NT2/D1 (cell line): ENCODE measurements at places on chromosomes 11 and 22.

DNA sequence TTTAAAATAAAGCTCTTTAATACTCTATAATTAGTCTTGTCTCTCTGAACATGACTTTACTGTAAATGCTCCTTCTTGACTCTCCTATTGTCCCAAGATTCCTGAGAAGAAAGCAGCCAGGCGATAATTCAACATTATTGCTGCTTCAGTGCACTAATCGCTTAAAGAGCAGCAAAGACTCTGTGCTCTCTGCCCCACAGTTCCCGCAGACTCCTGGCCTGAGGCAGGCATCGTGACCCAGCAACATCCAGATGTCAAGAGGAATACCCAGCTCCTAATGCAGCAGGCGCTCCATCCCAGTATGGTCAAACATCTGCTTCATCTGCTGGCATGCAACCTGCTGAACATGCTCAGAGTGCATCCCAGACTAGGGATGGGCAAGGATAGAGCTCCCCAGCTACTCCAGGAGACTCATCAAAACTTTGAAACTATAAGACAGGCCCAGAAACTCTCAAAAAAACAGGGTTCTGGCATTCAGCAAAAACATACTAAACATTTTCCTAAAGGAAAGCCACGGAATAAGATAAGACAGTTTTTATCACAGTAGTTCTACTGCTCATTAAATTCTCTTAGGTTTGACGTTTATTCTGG is 270.0 kb downstream of the SOX6 start:
- DNase-seq, result no peak

GRCh38 chr11:59760771-59761170 is 5.6 kb downstream of the STX3 start:
- DNase-seq, result no peak

- no peak for DNase-seq
Measured at GRCh38 chr11:73715541-73715940, 45.3 kb downstream of the RAB6A start.

GRCh38 chr11:128310005-128310404 is 277.4 kb downstream of the ETS1 start:
- no peak for DNase-seq

DNA sequence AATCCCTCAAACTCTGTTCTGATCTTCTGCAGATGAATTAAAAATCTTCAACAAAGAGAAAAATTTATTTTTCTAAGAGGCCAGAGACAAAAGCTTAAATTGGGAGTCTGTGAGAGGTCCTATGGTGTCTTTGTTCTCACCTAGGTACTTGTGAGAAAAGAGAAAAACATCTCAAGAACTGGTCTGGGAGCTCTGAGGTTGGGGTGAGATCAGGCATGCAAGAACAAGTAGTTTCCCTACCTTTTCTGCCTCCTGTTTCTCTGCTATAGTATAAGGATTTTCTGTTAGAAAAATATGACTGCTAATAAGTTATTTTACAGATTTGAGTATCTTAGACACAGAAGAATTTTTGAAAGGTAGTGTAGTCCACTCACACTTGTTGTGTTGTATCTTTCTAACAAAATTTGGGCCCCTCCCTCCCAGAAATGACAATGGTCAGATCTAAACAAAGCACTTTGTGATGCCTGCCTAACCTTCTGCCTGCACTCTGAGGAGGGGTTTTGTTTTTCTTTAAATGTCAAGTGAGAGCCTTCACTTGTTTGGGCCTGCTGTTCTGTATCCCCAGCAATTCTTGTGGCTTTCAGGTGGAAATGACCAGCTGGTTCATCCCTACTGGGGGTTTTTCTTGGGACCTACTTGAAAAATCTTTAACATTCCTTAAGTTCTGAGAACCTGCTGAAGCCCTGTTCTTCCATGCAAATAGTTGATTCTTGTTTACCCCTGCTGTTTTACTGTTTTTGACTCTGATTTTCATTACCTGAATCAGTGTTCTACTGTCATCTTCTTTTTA is 13.6 kb upstream of the OR51S1 start:
- peak; percentile 81 for DNase-seq

- no peak for DNase-seq
Measured at GRCh38 chr11:130192845-130193267, 33.3 kb downstream of the ST14 start.

GRCh38 chr11:94171693-94172440 is 43.2 kb downstream of the PANX1 start:
- DNase-seq, result peak; percentile 30

DNA sequence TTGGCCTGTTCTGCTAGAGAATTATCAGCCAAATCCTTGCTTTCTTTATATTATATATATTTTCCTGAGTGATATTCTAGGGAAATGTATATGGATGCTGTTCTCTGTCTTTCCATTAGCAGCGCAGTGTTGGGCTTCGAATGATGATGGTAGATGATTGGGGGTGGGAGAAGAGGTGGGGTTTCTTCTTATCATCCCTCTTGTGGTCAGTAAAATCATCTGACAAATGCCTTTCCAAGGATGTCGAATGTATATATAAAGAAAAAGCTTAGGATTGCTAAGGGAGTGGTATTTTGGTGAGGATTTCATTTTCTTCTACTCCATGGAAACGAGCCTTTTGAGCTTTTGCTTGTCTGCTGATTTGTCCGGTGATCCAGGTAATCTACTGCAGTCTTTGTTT is 48.9 kb downstream of the ARHGEF12 start:
- DNase-seq, result no peak

GRCh38 chr11:10650630-10651029 is 42.9 kb downstream of the IRAG1 start:
- peak; percentile 46 for DNase-seq

GRCh38 chr22:25380122-25380747 is 160.8 kb downstream of the CRYBB2 start:
- DNase-seq, result no peak

- no peak for DNase-seq
Measured at GRCh38 chr11:81219661-81220060, 1514.0 kb downstream of the FAM181B start.

DNA sequence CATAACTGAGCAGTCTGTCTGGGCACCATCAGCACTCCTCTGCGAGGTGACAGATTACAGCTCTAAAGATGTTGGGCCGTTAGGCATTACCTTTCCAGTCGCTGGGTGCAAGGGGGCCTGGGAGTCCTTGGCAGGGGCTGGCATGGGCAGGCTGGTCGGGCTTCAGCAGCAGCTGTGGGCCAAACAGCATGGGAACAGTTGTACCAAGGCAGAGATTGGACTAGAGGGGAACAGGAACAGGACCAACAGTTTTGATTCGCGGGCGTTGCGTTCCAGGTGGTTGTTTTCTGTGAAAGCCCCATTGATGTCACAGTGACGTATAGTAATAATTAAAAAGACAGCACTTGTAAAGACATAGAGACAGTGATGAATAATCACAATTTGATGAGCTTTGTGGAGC is 25.8 kb upstream of the B3GAT1 start:
- DNase-seq, result no peak

DNA sequence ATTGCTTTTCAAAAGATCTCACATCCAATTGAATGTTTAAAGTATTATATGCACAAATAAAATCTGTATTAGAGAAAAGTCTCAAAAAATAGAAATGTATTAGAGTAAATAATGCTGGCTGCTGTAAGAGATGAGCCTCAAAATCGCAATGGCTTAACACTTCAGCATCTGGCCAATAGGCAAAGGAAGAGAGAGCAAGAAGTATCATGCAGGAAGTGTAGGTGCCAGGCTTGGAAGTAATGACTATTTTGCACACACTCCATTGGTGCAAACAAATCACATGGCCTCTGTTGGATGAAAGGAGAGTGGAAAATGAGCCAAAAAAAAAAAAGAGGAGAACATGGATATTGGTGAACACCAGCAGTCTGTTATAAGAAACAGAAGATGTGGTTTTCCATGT is 193.0 kb upstream of the E2F8 start:
- no peak for DNase-seq

DNA sequence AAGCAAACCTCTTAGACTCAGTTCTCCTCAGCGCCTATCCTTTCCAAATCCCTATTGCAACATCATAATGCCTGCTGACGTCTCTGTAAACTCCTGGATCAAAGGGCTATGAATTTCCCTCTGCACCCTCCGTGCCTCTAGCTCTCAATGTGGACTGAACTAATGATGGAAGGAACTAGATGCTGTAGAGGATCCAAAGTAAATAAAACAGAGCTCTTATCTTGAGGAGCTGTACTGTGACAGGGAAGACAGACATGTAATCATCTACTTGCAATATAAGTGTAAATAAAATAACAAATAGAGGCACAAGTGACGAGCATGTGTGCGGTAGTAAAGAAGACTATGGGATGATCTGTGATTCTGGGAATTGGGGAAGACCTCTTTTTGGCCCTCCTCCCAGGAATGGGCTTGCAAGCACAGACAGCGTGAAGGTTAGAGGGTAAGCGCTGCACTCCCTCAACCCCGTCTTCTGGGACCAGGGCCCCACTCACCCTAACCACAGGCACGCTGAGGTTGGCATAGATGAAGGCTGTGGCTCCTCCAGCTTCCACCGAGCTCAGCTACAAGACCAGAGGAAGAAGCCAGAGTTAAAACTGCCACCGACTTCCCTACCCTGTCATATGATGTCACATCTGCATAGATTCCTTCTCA is 42.2 kb downstream of the P4HA3 start:
- no peak for DNase-seq

DNA sequence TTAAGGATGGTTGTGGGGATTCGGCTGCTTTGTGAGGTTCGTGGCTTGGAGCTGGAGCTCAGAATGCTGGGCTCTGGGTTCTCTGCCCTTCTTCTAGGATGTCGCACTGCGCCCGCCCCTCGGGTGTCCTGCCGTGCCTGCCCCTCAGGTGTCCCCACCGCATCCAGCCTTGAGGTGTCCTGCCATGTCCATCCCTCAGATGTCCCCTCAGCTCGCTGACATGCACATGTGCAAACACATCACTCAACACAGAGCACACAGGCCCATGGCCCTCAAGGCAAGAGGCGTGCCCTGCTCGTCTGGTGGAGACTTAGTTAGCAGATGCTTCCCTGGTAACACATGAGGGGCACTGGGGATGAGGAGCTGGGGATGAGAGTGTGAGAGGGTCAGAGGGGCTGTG is 359.3 kb downstream of the TBC1D22A start:
- DNase-seq, result no peak

DNA sequence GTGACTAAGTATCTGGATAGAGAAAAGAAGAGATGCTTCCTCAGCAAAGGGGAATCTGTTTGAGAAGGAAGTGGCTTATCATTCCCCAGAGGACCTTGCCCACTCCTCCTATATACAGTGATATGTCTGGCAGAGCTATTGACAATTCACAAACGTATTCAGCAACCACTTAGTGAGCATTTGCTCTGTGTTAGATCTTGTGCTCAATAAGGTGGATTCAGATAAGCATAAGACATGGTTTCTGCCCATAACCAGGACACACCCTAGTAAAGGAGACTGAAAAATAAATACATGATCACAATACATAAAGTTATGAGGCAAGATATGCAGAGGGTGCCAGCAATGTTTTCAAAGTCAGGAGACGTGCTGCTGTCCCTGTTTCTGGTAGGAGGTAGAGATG is 1.4 kb downstream of the TMEM9B start:
- no peak for DNase-seq

DNA sequence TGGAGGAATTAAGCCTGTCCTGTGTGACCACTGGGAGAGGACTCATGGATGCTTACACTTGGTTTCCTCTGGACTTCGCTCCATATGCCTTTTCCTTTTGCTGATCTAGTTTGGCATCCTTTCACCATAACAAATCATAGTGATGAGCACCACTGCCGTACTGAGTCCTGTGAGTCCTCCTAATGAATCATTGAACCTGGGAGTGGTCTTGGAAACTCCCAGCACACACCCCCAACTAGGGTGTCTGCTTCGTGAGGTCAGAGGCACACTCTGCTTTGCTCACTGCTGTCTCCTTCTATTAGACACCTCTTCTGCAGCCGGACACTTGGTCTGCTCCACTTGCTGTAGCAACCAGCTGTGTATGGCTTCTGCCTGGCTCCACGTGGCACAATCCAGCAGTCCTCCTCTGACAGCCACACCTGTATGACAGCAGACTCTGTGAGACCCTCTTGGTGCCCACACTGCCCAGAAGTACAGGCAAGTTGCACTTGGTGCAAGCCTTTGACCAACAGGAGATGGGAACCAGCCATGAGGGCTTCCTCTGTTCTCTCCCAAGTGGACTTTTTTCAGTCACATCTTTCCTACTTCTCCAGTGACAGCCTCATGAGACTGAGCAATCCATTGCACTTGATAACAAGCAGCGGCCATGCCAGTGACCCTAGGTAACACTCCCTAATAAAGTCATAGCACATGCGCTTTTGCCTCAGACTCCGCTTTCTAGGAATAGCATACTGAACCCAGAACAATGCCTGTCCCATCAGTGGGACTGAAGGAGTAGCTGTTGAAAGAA is 65.0 kb upstream of the HMGXB4 start:
- no peak for DNase-seq

- no peak for DNase-seq
Measured at GRCh38 chr11:123354371-123354975, 75.6 kb upstream of the GRAMD1B start.

GRCh38 chr22:26592421-26592891 is 2.5 kb upstream of the TPST2 start:
- DNase-seq, result no peak

GRCh38 chr11:30893318-30893717 is 307.2 kb upstream of the MPPED2 start:
- no peak for DNase-seq

DNA sequence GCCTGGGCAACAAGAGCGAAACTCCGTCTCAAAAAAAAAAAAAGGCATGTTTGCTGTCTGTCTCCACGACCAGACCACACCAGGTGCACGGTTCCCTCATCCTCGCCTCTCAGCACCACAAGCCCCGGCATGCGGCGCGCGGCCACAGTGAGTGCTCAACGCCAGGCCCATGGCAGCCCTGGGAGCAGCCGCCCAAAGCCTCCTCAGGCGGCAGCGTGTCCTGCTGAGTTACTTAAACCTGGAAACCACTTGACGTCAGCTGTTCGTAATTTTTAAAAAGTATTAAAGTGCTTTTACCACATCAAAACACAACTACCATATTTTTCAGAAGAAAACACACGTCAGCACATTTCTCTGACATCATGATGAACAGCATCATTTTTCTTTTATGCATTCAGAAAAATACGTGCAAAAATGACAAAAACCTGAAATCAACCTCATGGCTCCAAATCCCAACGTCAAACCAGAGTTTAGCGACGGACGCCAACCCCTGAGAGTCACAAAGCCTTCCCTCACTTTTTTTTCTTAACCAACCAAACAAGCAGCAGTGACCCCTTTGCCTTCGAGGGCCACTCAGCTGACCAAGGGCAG is 2.1 kb downstream of the DEAF1 start:
- no peak for DNase-seq

GRCh38 chr11:76825726-76826396 is 34.9 kb upstream of the ACER3 start:
- DNase-seq, result no peak

DNA sequence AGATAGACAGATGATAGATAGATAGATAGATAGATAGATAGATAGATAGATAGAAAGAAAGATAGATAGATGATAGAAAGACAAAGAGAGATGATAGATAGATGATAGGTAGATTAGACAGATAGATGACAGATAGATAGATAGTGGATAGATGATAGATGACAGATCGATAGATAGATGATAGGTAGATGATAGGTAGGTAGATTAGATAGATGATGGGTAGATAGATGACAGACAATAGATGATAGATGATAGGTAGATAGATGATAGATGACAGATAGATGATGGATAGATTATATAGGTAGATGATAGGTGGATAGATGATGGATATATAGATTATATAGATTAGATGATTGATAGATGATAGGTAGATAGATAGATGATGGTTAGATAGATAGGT is 4.3 kb downstream of the LZTR1 start:
- no peak for DNase-seq

GRCh38 chr22:22531770-22532546 is 11.9 kb upstream of the ZNF280A start:
- no peak for DNase-seq

GRCh38 chr11:111329306-111330204 is 31.2 kb downstream of the POU2AF3 start:
- DNase-seq, result no peak
